ENCODE measurements at places on chromosomes 5 and 9. TPM values are rescaled to one million over a fixed set of nuclear protein-coding genes. Genes with fewer than 3 reads are reported as not detected.

PALM2AKAP2 gene
- total RNA-seq, result not detected

RELL2 gene
- 22.3 TPM for total RNA-seq

DNA sequence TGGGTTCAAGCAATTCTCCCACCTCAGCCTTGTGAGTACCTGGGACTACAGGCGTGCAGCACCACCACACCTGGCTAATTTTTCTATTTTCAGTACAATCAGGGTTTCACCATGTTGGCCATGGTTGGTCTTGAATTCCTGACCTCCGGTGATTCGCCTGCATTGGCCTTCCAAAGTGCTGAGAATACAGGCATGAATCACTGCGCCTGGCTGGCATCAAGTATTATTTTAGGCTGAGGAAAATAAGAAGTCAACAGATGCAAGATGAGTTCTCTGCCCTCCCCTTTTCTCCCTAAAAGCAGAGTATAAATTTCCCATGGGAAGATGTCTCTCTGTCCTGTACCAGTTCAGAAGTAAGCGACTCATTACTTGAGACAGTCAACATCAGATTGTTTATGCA lies 71.5 kb downstream of the ELAVL2 start:
- DNase-seq, result no peak

DNA sequence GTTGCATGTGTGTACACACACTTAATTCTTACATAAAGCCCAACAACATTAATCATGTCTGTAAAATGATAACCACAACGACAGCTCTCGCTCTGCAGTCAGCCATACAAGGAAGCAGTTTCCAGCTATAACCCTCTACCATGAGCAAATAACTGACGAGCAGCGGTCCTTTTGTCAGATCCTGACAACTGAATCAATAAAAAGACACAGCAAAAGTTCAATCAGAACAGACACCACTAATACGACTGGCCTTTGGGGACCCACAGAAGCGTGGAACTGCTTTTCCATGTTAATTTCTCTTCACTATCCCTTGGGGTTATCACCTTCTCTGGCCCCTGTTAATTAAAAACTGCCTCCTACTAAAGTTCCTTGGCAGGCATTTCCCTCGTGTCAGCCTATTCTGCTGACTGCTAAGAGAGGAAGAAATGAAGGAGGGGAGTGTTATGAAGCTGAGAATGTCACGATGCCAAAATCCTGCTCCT lies 722.8 kb upstream of the GRAMD2B start:
- no peak for DNase-seq

GRCh38 chr5:179550511-179551342 lies at the start of gene RUFY1:
Gene RUFY1 (plus strand): TSS chr5:179550554. CDS start chr5:179550570, 16 bp downstream.
- DNase-seq, result peak; percentile 87

DNA sequence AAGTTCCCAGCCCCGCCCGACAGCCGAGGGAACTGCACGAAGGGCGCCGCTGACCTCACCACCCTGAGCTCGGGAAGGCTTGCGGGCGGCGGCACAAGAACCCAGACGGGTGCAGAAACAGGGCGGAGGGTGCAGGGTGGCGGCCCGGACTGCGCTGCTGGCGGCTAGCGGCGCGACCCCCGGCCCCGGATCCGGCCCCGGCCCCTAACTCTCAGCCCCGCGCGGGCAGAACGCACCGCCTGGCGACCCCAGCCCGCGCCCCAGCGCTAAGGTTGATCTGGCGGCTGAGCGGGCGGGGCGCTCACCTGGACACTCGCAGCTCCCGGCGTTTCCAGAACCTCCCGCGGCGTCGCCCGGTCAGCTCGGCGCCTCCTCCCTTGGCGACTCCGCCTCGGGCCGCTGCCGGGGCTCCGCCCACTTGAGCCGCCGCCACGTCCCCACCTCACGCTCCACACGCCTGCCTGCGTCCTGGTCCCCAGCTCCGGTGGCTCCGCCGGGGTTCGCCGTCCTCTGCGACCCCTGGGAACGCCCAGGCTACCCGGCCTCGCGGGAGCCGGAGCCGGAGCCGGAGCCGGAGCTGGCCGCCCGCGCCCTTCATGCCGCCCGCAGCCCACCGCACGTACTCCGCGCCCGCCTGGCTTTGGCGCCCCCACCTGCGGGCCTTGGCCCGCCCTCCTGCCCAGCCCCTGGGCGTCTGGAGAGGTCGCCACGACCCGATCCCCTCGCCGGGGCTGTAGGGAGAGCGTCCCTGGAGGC lies at the start of gene P4HA2:
Gene P4HA2 (minus strand): TSS at position 369 of the 756 bp plus-strand sequence. CDS start 9,227 bp downstream, outside the sequence.
- DNase-seq, result peak; percentile 4

DNA sequence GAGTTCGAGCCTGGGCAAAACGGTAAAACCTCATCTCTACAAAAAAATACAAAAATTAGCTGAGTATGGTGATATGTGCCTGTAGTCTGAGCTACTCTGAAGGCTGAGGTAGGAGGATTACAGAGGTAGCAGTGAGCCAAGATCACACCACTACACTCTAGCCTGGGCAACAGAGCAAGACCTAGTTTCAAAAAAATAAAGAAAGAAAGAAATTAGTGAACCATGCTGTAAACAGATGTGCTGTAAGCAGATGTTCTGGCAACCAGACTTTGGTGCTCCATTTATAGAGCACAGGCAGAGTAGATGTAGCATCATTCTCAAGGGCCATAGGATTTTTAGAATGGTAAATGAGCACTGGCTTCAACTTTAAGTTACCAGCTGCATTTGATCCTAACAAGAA lies 115.4 kb downstream of the ST8SIA4 start:
- DNase-seq, result no peak

FREM1 gene
- total RNA-seq, result not detected

QSOX2 gene
- total RNA-seq, result 15.5 TPM

TMEM215 gene
- total RNA-seq, result not detected

- no peak for DNase-seq
These were observed 1187.8 kb downstream of the CDH9 start for GRCh38 chr5:25850581-25850980.

- no peak for DNase-seq
These were observed 21.3 kb upstream of the KIF12 start for GRCh38 chr9:114120192-114121014.

INSL4 gene
- not detected for total RNA-seq

DNA sequence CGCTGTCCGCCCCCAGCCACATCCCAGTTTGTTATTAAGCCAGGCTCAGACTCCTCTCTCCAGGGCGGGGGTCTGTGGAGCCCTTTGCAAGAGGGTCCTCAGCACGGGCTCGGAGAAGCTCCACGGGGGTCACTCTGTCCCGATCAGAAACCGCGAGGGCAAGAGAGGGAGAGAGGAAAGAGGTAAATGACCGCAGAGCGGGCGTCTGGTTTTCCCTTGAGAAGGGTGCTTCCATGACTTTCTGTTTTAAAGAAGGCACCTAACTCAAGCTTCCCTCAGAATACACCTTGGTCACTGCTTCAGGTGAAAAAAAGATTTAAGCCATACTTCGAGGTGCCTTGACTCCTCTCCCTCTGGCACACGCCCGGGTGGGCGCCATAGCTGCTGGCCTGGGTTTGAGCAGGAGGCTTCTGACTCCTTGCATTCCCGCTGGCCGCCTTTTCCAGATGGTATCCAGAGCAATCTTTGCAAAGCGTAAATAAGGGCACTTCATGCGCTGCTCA lies 5.8 kb upstream of the TERT start:
- no peak for DNase-seq

GRCh38 chr9:27304521-27304920 lies 7.6 kb upstream of the EQTN start:
- DNase-seq, result no peak

- DNase-seq, result no peak
These were observed 13.9 kb downstream of the PTAR1 start for GRCh38 chr9:69745716-69746437.

- DNase-seq, result no peak
These were observed 18.0 kb downstream of the HK3 start for GRCh38 chr5:176881021-176881749.

DNA sequence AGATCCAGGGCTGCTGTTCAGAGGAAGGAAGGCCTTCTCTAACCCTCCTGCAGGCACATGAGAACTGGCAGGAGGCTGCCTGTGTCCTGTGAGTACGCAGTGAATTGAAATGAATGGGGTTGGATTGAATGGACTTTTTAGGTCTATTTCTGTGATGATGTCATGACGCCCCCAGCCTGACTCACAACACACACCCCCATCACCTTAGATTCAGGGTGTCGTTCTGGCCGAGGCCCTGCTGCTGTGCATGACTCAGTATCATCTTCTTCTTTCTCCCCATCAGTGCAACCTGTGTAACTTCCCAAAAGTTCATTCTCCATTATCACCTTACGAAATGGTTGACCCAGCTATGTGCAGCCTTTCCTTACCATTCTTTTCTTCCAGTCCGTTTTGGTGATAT lies 5.4 kb downstream of the PCAT7 start:
- DNase-seq, result no peak

DNA sequence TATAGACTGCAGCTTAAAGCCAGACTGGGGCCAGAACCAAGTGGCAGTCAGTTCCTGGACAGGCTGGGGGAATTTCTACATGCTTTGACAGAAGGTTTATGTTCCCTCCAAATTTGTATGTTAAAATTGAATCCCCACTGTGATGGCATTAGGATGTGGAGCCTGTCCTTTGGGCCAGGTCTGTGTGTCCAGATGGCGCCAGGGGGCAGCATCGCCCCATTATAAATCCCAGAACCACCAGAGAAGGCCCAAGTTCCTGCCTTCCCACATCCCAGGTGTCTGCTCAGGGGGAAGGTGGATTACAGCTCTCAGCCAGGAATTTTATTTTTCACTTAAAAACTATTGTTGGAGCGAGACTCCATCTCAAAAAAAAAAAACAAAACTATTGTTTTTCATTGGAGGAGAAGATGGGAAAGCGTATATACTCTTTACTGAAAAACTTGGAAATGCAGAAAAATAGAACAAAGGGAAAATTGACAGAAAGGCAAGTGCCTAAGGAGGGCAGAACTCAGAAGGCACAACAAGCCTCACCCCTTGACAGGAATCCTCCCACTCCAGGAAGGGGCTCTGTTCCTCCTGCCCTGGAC lies 5.0 kb downstream of the IL3 start:
- DNase-seq, result peak; percentile 7

- DNase-seq, result no peak
These were observed 151.9 kb downstream of the MACROH2A1 start for GRCh38 chr5:135246923-135247795.

GRCh38 chr9:135516132-135516860 lies 4.9 kb upstream of the LCN1 start:
- no peak for DNase-seq

GGTA1 gene
- total RNA-seq, result not detected

DNA sequence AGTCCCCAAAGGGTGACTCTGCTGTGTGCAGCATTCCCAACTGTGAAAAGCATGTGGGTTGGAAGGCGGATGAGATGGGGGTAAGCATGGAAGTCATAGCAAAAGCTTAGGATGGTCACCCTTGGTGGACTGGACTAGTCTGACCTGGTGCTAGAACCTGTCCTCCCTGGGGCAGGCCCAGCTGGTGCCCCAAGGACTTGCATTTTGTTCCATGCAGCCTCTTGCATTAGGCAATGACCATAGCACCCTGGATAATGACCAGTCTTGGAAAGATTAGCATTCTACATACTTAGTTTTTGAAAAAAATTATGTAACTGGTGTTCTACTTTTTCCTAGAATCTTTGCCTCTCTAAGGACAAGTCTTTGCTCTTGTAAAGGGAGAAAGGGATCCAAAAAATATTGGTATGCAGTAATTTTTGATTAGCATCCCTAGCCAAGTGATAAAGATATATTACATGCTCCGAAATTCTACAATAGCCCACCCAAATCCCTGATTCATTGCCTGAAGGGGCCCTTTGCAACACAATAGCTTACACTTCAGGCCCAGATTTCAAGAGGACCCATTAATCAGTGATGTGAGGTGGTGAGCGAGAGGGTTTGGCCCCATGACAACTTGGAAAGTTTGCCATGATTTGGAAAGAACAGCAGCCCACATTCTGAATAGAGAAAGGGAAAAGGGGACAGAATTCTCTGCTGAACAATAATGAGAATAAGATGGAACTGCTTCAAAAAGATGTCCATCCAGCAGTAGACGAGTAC lies 93.3 kb upstream of the CD180 start:
- no peak for DNase-seq

DNA sequence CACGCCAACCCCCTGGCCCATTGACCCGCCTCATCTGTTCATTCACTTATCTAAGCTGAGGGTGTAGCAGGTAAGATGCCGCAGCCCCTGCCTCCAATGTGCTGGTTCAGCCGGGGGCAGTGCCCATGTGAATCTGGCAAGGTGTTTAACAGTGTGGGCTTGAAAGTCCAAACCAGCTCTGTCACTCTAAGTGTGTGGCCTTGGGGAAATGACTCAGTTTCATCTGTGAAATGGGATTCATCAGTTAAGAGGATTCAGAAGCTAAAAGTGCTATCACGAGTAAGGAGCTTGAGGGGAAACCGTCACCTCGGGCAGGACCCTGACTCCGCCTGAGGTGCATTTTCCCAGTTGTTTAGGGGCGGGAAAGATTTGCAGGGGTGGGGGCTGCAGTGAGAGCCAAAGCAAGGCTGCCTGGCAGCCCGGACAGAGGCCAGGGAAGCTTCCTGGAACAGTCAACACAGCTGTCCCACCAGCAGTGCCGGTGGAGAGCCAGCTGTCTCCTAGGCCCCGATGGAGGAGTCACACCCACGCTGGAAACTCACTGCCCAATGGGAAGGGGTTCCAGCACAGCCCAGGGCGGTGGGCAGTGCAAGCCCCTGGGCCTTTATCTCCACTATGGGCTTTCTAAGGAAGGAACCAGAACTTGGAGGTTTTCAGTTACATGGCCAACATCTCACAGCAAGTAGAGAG lies 9.7 kb upstream of the URM1 start:
- DNase-seq, result no peak

- no peak for DNase-seq
These were observed 54.5 kb downstream of the ADAMTS12 start for GRCh38 chr5:33837301-33837700.

DNA sequence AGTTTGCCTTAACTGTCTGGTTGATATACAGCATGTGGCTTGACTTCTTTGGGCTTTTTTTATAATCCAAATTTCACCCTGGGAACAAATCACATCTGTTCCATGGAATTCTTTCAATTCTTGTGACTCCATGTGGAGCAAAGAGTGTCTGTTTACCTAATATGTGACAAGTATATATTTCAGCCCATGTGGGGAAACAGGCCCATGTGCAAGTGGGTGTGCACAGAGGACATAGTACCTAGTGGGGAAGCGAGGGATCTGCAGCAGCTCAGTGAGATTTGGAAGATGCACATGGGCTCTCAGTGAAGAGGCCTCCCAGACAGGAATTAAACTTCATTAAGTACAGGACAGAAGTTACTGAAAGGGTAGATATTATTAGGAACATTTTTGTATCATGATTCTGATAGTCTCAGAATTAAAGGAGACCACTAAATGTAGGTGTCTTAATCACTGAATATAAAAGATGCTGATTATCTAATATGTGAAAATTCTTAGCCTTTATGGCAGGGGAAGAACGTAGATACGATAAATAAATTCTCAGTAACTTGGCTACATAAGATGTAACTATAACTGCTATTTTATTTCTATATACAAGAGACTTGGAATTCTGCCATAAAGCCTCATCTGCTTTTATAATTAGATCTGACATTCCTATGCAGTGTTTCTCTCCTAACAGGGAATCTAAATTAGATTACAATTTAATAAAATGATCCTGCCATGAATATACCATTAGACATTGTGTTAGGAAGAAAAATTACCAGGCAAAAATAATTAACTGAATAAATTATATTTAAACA lies 181.2 kb downstream of the SLC12A2 start:
- DNase-seq, result no peak

LCN15 gene
- total RNA-seq, result not detected

SMIM33 gene
- not detected for total RNA-seq

NR2F1 gene
- total RNA-seq, result not detected

GRXCR2 gene
- total RNA-seq, result not detected
